A375 (cell line): ENCODE measurements at places on chromosomes 1 and 21. TPM values are rescaled to one million over a fixed set of nuclear protein-coding genes. Genes with fewer than 3 reads are reported as not detected.

Gene PTAFR
- total RNA-seq, result 0.16 TPM in 1 of 2 replicates, not detected in the other

Gene PDPN
- total RNA-seq, result 0.80 TPM in 1 of 2 replicates, not detected in the other

Gene DMRTA2
- total RNA-seq, result 0.11 and 0.24 TPM in 2 replicates

Gene SRSF10
- total RNA-seq, result 162 and 177 TPM in 2 replicates

Gene PODN
- not detected in 2 replicates for total RNA-seq

Gene LMX1A
- total RNA-seq, result not detected in 2 replicates

Gene LRRN2
- total RNA-seq, result not detected in 2 replicates

Gene NBPF6
- total RNA-seq, result 1.4 and 1.8 TPM in 2 replicates

Gene RPS6KC1
- total RNA-seq, result 18.5 and 27.2 TPM in 2 replicates
